Stimulated activated CD4-positive, alpha-beta T cell treated with anti-CD3 and anti-CD28 coated beads, TNF-alpha, amount 100 ng/mL, for 1 hour (primary cell): ENCODE measurements at places on chromosomes 4 and X.
A peak's percentile ranks its signal among the peaks of the same experiment; 100 is the strongest.

DNA sequence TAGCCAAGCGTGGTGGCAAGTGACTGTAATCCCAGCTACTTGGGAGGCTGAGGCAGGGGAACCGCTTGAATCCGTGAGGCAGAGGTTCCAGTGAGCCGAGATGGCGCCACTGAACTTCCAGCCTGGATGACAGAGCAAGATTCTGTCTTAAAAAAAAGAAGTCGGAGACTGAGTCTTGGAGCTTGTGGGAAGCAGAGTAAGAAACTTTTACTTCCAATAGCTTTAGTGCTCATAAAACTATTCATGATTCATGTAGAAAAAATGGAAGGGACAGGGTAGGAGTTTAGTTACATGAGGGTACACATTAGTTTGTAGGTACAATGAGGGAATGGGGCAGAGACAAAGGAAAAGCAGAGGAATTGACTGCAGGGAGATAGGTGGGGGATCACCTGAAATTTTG lies 19.3 kb downstream of the RAP2C start:
- no peak for DNase-seq

DNA sequence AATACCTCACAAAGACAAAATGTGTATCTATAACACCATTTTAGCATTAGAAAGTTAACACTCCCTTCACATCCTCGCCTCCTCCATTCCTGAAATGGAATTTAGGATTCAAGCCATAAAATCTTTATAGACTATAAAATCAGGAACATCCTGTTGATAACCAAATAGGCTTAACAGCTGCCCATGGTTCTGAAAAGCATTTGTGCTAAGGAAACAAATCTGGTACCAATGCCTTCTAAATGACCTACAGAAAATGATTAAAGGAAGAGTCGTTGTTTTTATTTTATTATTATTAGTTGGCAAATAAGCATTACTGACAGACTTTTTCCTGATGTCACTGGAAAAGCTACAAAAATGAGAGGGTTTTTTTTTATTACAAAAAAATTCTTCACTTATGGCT lies 79.8 kb downstream of the PAPSS1 start:
- no peak for DNase-seq

- DNase-seq: no peak
These were observed 127.1 kb downstream of the FBXO8 start for GRCh38 chr4:174156239-174156826.

GRCh38 chr4:83197555-83198235 lies 83.2 kb upstream of the PLAC8 start:
- DNase-seq: no peak

DNA sequence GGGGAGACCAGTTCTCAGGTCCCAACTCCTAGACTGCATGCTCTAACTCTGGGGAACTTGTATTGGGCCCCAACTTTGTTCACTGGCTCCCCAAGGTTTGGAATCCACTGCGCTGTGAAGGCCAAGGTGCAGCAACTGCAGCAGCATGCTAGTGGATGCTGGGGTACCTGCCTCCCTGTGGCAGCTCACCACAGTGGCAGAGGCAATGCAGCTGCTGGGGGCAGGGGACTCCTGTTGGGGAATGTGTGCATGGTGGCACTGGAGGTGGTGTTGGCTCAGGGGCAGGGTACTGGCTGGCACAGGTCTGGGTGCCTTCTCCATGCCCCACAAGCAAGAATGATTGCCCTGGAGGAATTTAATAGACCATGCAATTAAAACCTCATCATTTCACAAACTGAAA lies 493.4 kb upstream of the GALNT7 start:
- DNase-seq: no peak

- peak; percentile 11 for DNase-seq
These were observed 146.3 kb upstream of the RPS6KA3 start for GRCh38 chrX:20412871-20413486.
